ENCODE measurements at places on chromosomes 5 and 9.

- DNase-seq, result no peak
Observed at GRCh38 chr9:135448663-135449100, 30.9 kb upstream of the PPP1R26 start.

DNA sequence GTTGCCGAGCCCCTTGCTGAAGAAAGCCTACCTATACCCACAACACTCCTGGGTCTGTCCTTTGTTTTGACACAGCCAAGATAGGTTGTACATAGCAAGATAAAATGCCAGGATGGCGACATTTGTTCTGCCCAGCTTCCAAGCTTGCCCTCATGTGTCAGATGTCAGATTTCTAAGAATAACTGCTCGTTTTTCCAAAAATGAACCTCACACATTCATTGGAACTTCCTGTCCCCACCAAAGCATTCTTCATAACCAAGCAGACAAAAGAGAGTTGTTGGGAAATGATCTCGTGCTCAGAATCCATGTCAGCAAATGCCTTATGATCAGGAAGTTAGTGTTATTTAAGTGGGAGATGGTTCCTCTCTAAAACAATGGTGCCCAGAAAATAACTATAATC, 210.1 kb downstream of the ZNF608 start:
- peak; percentile 15 for DNase-seq

- no peak for DNase-seq
Observed at GRCh38 chr9:130779153-130779855, 55.8 kb upstream of the ABL1 start.

DNA sequence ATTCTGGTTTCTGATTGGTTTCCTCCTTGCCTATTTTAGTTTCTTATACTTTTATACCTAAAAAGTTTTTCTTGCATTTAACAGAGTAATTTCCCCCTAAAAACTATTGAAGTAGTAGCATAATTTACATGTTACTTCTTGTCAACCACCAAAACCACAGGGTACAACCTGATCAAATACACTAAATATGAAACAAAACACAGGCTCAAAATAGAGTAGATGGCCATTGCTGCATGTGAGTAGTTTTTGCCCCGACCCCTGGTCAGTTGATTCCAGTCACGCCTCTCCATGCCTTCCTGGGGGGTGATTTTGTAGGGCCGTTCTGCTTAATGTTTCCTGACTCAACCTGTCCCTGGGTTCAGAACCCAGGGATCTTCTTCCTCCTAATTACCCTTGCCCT, 101.8 kb downstream of the TLE4 start:
- DNase-seq, result no peak

DNA sequence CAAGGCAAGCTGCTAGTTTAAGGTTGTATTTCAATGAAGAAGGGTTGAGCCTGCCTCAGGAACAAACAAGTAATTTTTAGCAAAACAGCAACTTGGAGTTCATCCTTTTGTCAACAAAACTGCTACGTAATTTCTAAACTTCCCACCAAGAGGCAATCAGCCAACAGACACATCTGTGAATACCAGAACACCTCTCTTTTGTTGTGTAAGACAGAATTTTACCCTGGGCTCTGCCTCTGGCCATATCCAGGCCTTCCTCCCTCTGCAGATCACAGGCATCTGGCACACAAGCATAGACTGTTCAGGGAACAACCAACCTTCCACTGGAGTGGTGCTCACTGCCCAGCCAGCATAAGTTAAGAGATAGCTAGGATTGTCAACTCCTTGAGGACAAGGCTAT, 409.0 kb downstream of the SPOCK1 start:
- no peak for DNase-seq

DNA sequence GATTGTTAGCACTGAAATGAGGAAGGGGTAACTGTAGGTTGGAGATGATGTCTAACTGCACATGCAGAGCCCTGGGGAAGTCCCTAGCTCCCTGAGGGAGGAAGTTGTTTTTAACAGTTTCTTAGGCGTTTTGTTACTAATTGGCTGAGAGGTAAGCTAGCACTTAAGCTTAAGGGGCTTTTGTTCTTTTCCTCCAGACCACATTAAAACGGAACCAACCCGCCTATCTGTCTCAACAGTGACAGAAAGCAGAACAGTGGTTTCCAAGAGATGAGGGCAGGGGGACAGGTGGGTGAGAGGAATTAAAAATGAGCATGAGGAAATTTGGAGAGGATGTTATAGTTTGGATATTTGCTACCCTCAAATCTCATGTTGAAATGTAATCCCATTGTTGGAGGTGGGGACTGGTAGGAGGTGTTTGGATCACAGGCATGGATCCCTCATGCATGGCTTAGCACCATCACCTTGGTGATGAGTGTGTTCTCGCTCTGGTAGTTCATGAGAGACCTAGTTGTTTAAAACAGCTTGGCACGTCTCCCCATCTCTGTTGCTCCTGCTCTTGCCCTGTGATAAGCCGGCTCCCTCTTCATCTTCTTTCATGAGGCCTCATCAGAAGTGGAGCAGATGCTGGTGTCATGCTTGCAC, 38.9 kb downstream of the LYRM7 start:
- no peak for DNase-seq

DNA sequence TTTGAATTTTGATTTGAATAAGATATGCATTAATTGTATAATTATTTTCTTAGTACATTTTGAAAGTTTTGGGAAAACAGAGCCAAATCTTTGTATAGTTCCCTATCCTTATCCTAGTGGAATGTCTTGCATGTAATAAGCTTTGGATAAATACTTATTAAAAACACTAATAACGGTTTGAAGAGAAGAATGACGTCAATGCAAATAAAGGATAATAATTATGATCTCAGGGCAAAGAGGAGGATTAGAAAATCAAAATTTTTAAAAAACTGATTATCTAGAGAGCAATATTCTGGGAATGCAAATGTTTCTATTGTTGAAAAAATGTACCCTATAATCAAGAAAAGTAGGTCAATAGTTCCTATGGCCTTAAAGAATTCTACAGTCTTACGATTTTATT, 22.1 kb downstream of the TYRP1 start:
- no peak for DNase-seq

GRCh38 chr9:93546356-93546755, 30.0 kb upstream of the PHF2 start:
- no peak for DNase-seq

DNA sequence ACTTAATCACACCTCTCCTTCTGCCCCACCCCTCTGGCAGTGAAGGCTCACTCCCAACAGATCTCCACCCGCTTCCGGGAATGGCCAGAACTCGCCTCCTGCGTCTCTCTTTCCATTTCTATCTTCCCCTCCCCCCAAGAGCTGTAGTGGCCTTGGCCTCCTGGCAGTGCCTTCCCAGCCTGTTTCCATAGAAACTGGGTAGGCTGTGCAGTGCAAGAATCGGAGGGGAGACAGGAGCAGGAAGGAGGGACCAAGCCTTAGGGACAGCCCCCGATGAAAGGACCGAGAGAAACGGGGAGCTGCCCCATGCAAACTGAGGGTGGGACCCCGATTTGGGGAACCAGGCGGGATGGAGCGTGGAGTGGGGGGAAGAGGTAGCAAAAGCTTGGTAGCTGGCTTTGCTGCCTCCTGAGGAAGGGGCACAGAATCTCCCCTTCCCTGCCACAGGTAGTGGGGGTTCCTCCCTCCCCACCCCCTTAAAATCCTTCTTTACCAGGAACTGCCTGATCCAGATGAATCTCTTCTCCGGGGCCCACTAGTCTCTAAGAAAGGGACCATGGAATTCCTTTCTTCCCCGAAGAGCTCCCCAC, 4.5 kb upstream of the PCDH1 start:
- DNase-seq, result no peak

DNA sequence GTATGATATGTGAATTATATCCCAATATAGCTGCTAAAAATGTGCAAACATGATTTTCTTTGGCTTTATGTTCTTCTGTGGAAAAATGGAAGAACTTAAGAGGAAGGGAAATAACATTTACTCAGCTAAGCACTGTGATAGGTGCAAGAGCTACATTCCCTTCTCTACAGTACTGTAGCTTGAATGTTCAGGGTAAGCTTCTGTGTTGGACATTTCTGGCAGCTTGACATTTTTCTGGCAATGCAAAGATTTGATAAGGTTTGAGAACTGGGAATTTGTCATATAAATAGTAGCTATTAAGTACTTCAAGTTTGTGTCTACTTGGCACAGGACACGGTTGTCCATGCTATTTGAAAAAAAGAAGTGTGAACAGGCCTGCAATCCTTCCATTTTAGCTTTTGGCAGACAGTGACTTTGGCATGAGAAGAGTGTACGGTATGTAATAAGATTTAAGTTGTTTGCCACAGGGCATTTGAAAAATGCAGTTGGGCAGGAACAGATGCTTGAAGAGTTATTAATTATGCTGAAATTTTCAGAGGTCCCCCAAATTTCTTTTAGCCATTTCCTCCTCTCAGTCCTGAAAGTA, 77.6 kb downstream of the KIF4B start:
- DNase-seq, result peak; percentile 67

GRCh38 chr9:111957856-111958631, 61.4 kb downstream of the UGCG start:
- DNase-seq, result peak; percentile 98

DNA sequence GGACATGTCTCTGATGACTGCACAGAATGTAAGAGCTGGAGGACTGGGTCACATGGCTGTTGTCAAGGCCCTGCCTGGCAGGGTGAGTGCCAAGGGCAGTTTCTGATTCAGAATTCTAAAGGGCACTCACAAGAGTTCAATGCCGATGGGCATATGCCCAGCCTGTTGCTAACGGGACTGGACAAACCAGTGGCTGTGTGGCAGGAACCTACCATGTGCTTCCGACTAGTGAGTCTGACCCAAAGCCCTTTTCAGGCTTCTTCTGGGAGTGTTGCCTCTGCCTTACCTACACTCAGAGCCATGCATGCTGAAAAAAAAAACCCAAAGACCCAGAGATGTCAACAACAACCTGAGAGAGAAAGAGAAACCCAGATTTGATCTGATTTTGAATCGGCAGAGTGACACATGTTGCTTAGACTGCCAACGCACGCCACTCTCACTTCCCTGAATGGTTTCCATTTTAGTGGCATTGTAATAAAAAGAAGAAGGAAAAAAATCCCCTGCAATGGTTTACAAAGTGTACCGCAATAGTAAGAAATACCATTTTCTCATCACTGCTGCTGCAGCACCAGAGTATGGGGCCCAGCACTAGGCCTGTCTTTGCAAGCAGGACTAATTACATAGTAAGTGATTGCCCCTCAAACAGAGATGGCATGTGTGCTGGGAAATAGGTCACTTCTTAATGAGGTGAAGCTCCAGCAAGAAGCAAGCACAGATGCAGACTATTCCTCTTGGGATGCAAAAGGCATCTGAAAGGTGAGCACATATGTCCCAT, 194.3 kb downstream of the PALM2AKAP2 start:
- DNase-seq, result no peak

DNA sequence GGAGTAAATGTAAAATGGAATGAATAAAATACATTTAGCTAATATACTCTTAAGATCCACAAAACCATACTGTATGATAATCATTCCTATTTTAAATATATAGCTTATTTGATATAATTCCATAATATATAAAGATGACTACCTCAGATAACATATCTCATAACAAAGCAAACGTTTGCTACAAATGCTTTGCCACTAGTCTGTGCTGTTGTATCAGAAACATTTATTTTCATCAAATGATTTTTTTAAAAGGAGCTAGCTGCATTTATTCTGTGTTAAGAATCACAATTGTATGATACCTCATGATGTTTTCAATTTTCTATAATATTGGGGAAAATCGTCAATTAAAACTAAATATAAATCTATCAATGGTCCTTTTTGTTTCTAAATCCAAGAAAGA, 567.2 kb downstream of the PTPRD start:
- peak; percentile 19 for DNase-seq

- DNase-seq, result no peak
Observed at GRCh38 chr5:147699496-147700088, 82.9 kb downstream of the JAKMIP2 start.
